ENCODE measurements at places on chromosomes 13 and 19.

DNA sequence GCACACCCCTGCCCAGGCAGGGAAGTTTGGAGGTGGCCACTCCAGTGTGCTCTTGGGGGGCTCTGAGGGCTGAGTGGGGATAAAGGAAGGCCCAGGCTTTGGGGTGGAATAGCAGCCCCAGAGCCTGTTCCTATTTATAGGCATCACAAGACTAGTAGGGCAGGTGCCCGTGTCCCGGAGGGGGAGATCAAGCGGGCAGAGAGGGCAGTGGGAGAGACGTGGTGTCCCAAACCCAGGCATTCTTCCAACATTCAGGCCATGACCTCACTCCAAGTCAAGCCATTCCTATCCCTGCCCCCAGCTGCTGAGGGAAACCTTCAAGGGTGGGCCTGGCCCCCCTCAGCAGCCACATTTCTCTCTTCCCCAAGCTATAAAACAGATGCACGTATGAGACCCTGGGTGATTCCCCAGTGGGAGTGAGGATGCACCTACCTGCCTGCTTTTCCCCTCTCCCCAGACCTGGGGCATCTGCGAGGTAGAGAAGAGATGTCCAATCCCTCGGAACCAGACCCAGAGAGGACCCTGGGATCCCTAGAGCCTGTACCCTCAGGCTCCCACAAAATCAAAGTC, 3.9 kb downstream of the WIZ start:
- no peak for DNase-seq
- no peak overlapping the region for H3K27ac ChIP-seq
- no peak overlapping the region for H3K4me3 ChIP-seq
- H3K4me1 ChIP-seq, result peaks cover 6% of the 10 kb centered on the region
- no peaks in the 10 kb centered on the region for H3K36me3 ChIP-seq

- no peak overlapping the region for H3K27ac ChIP-seq
- no peak for DNase-seq
- no peaks in the 10 kb centered on the region for H3K4me1 ChIP-seq
Observed at GRCh38 chr19:27758626-27759505, 1454.1 kb downstream of the UQCRFS1 start.

DNA sequence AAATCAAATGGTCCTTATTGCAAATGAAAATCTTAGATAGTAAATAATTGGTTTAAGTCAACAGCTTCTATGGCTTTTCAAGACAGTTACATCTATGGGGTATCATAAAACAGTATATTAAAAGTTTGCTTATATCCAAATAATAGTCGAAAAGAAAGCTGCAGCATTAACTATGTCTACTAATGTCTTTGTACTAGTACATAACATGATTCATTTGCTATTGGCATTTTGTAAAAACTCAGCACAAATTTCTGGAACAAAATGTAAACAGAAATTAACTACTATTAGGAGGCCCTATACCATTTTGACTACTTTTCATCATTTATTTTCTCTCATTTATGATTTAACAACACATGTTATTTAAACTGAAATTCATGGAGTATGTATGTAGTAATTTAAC, 1435.2 kb upstream of the PRR20A start:
- H3K36me3 ChIP-seq, result no peaks in the 10 kb centered on the region
- H3K4me3 ChIP-seq, result no peak overlapping the region
- no peaks in the 10 kb centered on the region for H3K27me3 ChIP-seq
- no peaks in the 10 kb centered on the region for H3K4me1 ChIP-seq
- no peak overlapping the region for H3K27ac ChIP-seq

DNA sequence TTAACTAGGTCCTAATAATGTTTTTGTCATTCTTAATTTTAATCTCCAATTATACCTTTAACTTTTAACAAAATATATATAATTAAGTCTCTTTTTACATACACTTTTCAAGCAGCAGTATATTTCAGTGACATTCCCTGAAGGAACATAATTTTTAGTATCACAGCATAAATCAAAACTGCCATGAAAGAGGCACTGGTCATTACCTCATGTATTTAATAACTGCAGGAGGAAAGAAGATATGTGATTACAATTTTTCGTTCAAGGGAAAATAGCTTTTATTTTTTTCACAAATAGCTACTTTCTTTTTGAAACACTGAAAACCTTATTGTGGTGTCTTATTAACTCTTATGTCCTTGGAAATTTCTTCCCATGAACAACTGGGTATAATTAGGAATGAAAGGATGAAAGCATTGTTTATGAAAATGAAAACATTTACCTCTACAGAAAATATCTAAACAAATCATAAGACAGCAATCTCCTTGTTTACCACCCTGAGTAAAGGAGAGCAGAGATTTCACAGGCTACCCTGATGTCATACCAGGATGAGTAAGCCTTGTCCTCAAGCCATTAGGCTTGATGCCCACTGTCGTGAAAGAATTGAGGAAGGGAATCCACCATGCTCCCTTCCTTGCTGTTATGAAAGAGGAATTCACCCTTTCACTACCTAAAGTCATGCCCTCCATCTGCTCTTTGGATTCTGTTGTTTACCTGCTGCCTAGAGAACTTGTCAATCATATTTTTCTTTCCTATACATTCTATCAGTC, 877.2 kb upstream of the PCDH20 start:
- H3K36me3 ChIP-seq, result no peaks in the 10 kb centered on the region
- H3K27ac ChIP-seq, result no peak overlapping the region
- no peaks in the 10 kb centered on the region for H3K4me1 ChIP-seq
- no peaks in the 10 kb centered on the region for H3K27me3 ChIP-seq
- DNase-seq, result no peak

DNA sequence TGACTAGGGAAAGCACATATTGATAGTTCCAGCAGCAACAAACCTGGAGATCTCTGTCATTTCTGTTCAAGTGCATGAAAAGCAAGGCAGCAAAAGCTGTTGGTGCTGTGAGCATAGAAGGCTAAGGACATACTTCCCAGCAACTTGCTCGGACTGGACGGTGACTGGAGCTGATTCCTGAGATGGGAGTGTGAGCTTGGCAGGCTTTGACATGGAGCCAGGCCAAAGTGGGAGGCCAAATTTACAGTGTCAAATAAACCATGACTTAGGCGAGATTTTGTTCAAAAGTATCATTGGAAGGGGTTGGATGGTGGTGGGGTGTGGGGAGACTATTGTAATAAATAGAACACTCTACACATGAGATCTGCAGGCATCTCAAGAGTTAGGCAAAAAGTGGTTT, 5.9 kb upstream of the ARGLU1 start:
- H3K27ac ChIP-seq, result peak overlapping the region; percentile 53
- no peaks in the 10 kb centered on the region for H3K27me3 ChIP-seq
- H3K4me3 ChIP-seq, result no peak overlapping the region
- DNase-seq, result peak; percentile 92

DNA sequence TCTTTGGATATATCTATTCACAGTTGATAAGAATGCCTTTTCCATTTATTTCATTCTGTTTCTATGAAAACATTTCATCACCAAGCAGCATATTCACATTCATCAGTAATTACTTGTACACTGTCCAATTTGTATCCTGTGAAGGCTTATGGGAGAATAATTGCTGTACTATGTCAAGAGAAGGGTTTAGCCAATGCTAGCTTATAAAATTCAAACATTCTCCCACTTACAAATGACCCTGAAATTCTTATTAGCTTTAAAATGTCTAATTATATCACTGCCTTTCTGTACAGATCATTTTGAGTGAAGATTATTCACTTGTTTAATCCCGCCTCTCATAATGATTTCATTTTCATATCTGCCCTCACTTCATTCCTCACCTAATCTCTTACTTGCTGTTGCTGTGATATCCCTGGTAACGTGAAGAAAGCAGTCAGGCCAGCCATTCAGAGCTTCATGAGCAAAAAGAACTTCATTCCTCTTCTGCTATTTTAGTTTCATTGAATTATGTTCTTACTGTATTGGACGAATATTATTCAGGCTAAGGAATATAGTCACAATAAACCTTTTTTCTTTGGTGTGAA, 778.7 kb downstream of the OLFM4 start:
- H3K4me1 ChIP-seq, result no peaks in the 10 kb centered on the region
- H3K36me3 ChIP-seq, result no peaks in the 10 kb centered on the region
- H3K4me3 ChIP-seq, result no peak overlapping the region
- no peak for DNase-seq

DNA sequence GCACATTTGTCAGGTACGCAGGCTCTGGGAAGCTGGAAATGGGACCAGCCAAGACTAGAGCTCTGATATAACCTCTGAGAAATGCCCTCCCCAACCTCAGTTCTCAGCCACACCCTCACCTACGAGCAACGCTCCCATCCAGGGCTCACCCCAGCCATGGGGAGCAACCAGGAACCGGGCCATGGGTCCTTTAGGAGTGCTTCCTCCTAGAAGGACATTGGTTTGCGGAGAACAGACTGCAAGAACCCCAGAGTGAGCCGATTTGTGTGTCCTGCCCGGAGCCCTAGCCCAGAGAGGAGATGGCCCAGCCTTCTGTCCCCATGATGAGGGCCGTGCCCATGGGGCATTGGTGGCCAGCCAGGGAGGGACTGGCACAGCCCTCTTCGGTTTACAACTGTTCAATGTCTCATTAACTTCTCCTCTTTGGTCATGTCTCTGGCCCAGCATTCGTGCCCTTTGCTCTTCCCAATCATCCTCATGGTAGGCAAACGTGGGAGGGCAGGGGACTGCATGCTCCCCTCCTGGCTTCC, 32.9 kb upstream of the IGSF23 start:
- no peak overlapping the region for H3K4me3 ChIP-seq
- H3K4me1 ChIP-seq, result no peaks in the 10 kb centered on the region
- DNase-seq, result no peak
- no peaks in the 10 kb centered on the region for H3K36me3 ChIP-seq
- H3K27me3 ChIP-seq, result no peaks in the 10 kb centered on the region

GRCh38 chr13:43822969-43823368, 36.2 kb upstream of the ENOX1 start:
- no peaks in the 10 kb centered on the region for H3K27me3 ChIP-seq
- no peaks in the 10 kb centered on the region for H3K36me3 ChIP-seq
- H3K4me3 ChIP-seq, result no peak overlapping the region
- no peak overlapping the region for H3K27ac ChIP-seq
- DNase-seq, result no peak

GRCh38 chr13:102091231-102091630, 310.6 kb downstream of the FGF14 start:
- no peak overlapping the region for H3K27ac ChIP-seq
- H3K27me3 ChIP-seq, result no peaks in the 10 kb centered on the region
- no peak for DNase-seq
- no peak overlapping the region for H3K4me3 ChIP-seq

DNA sequence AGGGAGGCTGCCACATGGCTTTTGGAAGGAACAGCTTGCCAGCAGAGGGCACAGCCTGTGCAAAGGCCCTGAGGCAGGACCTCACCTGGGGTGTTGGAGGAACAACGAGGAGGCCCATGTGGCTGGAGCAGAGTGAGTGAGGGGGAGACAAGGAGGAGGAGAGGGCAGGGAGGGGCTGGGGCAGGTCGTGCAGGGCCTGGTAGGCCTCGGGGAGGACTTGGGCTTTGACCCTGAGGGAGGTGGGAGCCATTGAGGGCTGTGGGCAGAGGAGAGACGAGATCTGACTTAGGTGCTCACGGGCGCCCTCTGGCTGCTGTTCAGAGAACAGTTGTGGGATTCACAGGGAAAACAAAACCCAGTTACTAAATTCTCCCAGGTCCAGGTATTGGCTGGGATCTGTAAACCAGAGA, 25.2 kb downstream of the ZNRF4 start:
- H3K36me3 ChIP-seq, result no peaks in the 10 kb centered on the region
- H3K4me1 ChIP-seq, result no peaks in the 10 kb centered on the region
- H3K27ac ChIP-seq, result no peak overlapping the region
- H3K27me3 ChIP-seq, result no peaks in the 10 kb centered on the region
- no peak for DNase-seq
- H3K4me3 ChIP-seq, result no peak overlapping the region

DNA sequence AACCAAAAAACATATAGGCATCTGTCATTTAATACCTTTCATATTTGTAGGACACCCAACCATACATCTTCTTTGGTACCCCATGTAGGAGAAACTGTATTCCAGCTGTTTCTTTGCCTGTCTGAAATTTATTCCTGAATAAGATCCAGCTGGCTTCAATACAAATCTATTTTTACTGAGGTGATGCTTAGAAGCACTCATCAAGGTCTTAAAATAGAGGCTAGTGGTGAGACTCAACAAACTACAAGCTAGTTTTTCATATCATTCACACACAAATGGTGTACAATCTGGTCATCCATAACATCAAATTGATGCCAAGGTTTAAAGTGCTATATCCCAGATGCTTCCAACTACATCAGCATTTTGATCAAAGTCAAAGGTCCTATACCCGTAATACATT, 1071.3 kb upstream of the MIR17HG start:
- no peaks in the 10 kb centered on the region for H3K27me3 ChIP-seq
- H3K36me3 ChIP-seq, result no peaks in the 10 kb centered on the region

- H3K4me3 ChIP-seq, result no peak overlapping the region
- no peak for DNase-seq
- no peaks in the 10 kb centered on the region for H3K36me3 ChIP-seq
- H3K27ac ChIP-seq, result no peak overlapping the region
Observed at GRCh38 chr19:28244966-28245365, 968.0 kb downstream of the UQCRFS1 start.

DNA sequence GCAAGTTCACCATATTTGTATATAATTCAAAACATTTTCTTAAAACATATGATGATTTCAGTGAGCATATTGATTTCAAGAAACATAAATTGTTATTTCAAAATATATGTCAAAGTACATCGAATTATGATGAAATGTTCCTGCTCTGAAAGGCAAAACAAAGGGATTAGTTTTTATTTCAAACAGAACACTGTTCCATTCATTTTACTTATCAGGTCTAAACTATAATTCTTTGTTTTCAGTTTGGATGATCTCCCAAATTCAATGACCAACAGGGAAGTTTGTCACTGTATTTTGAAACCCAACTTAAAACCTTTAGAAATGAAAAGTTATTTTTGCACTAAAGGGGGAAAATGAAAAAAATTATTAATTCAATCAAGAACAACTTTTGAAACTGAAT, 610.2 kb downstream of the SLITRK1 start:
- H3K4me1 ChIP-seq, result no peaks in the 10 kb centered on the region
- H3K27ac ChIP-seq, result no peak overlapping the region
- no peaks in the 10 kb centered on the region for H3K36me3 ChIP-seq
- no peak for DNase-seq

GRCh38 chr19:10333758-10334587, 644 bp upstream of the RAVER1 start:
- H3K27me3 ChIP-seq, result no peaks in the 10 kb centered on the region
- DNase-seq, result no peak
- H3K36me3 ChIP-seq, result peaks cover 10% of the 10 kb centered on the region

DNA sequence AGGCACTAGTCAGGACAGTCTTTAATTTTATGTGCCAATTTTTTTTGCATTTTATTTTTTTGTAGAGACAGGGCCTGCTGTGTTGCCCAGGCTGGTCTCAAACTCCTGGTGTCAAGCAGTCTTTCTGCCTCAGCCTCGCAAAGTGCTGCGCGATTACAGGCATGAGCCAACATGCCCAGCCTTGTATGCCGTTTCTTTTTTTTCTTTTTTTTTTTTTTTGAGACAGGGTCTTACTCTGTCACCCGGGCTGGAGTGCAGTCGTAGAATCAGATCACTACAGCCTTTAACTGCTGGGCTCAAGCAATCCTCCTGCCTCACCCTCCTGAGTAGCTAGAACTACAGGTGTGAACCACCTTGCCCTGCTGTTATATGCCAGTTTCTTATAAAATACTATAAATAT, 26.4 kb downstream of the BORA start:
- H3K4me1 ChIP-seq, result no peaks in the 10 kb centered on the region
- no peak overlapping the region for H3K4me3 ChIP-seq
- DNase-seq, result no peak
- H3K36me3 ChIP-seq, result peaks cover 27% of the 10 kb centered on the region
- H3K27ac ChIP-seq, result no peak overlapping the region
